ENCODE measurements at places on chromosomes 2 and 18.

DNA sequence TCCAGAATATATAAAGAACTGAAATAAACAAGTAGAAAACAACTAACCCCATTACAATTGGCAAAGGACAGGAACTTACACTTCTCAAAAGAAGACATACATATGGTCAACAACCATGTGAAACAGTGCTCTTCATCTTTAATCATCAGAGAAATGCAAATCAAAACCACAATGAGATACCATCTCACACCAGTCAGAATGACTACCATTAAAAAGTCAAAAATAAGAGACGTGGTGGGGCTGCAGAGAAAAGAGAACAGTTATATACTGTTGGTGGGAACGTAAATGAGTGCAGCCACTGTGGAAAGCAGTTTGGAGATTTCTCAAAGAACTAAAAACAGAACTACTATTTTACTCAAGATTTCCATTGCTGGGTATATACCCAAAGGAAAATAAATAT lies 1696.3 kb upstream of the TMEFF2 start:
- H3K27me3 ChIP-seq: no peaks in the 10 kb centered on the region
- DNase-seq: no peak
- no peaks in the 10 kb centered on the region for H3K36me3 ChIP-seq
- H3K4me1 ChIP-seq: no peaks in the 10 kb centered on the region
- H3K27ac ChIP-seq: no peak overlapping the region

GRCh38 chr2:165582863-165583506 lies 113.5 kb downstream of the CSRNP3 start:
- no peaks in the 10 kb centered on the region for H3K36me3 ChIP-seq
- no peak overlapping the region for H3K4me3 ChIP-seq
- peaks cover 47% of the 10 kb centered on the region for H3K4me1 ChIP-seq
- no peak for DNase-seq

GRCh38 chr2:28747714-28748113 lies 3.9 kb upstream of the PPP1CB start:
- no peak for DNase-seq
- no peak overlapping the region for H3K4me3 ChIP-seq
- no peak overlapping the region for H3K27ac ChIP-seq

- H3K36me3 ChIP-seq: no peaks in the 10 kb centered on the region
- no peaks in the 10 kb centered on the region for H3K27me3 ChIP-seq
- H3K27ac ChIP-seq: no peak overlapping the region
- peaks cover 23% of the 10 kb centered on the region for H3K4me1 ChIP-seq
These were observed 213.7 kb downstream of the TSN start for GRCh38 chr2:121969166-121969565.

GRCh38 chr2:35496022-35496421 lies 859.6 kb upstream of the CRIM1 start:
- H3K27me3 ChIP-seq: no peaks in the 10 kb centered on the region
- no peaks in the 10 kb centered on the region for H3K4me1 ChIP-seq
- no peak for DNase-seq
- no peak overlapping the region for H3K4me3 ChIP-seq
- no peaks in the 10 kb centered on the region for H3K36me3 ChIP-seq

GRCh38 chr2:105294046-105294445 lies 35.5 kb downstream of the TGFBRAP1 start:
- DNase-seq: no peak
- H3K4me1 ChIP-seq: no peaks in the 10 kb centered on the region
- H3K4me3 ChIP-seq: no peak overlapping the region
- H3K27ac ChIP-seq: no peak overlapping the region

- no peaks in the 10 kb centered on the region for H3K27me3 ChIP-seq
- DNase-seq: no peak
- no peak overlapping the region for H3K27ac ChIP-seq
These were observed 367.7 kb upstream of the NETO1 start for GRCh38 chr18:73235491-73235890.

- H3K36me3 ChIP-seq: peaks cover 37% of the 10 kb centered on the region
- H3K27me3 ChIP-seq: no peaks in the 10 kb centered on the region
- no peak overlapping the region for H3K27ac ChIP-seq
These were observed 40.3 kb upstream of the KCNJ13 start for GRCh38 chr2:232816657-232817056.

DNA sequence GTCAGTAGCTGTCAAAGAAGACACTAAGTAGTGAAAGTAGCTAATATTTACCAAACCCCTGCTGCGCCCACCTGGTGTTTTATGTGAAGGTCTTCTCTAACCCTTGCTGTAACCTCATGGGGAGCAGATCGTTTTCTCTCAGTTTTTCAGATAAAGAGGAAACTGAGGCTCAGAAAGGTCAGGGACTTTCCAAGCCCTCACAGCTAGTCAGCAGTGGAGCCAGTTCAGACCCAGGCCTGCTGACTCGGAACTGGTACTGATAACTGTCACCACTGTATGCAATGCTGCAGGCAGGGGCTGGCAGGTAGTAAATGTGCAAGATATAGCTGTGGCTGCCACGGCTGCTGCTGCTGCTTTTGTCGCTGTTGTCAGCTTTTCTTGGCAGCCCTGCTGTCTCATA lies 69.1 kb downstream of the LRRFIP1 start:
- no peaks in the 10 kb centered on the region for H3K27me3 ChIP-seq
- no peaks in the 10 kb centered on the region for H3K36me3 ChIP-seq
- no peak overlapping the region for H3K4me3 ChIP-seq
- H3K27ac ChIP-seq: no peak overlapping the region

GRCh38 chr2:207422380-207422779 lies 107.4 kb upstream of the CREB1 start:
- DNase-seq: no peak
- H3K4me3 ChIP-seq: no peak overlapping the region
- H3K27ac ChIP-seq: no peak overlapping the region
- no peaks in the 10 kb centered on the region for H3K36me3 ChIP-seq

DNA sequence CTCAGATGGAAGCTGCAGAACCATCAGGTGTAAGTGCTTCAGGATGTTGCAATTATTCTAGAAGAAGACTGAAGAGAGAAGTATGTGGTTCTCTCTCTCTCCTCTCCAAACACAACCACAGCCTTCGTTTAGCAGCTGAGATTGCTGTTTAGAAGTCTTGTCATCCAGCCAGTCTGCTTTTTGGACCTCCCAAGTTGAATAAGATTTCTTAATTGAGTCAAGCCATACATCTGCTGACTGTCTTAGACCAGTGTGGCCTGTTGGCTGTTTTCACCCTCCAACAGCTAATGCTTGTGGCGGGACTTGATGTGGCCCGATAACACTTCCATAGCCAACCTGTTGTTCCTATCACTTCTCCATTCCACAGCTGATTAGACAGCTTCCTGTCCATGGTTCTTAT lies 91.3 kb upstream of the TMEM17 start:
- DNase-seq: peak; percentile 39
- no peaks in the 10 kb centered on the region for H3K4me1 ChIP-seq
- no peaks in the 10 kb centered on the region for H3K36me3 ChIP-seq
- no peaks in the 10 kb centered on the region for H3K27me3 ChIP-seq
- no peak overlapping the region for H3K27ac ChIP-seq

- H3K27me3 ChIP-seq: no peaks in the 10 kb centered on the region
- no peak overlapping the region for H3K27ac ChIP-seq
- H3K36me3 ChIP-seq: no peaks in the 10 kb centered on the region
- H3K4me3 ChIP-seq: no peak overlapping the region
- H3K4me1 ChIP-seq: no peaks in the 10 kb centered on the region
- DNase-seq: no peak
These were observed 224.0 kb upstream of the TANK start for GRCh38 chr2:160936044-160936806.

GRCh38 chr18:37764541-37765288 lies 199.1 kb upstream of the CELF4 start:
- H3K27me3 ChIP-seq: no peaks in the 10 kb centered on the region
- H3K27ac ChIP-seq: no peak overlapping the region
- DNase-seq: no peak
- H3K36me3 ChIP-seq: no peaks in the 10 kb centered on the region

DNA sequence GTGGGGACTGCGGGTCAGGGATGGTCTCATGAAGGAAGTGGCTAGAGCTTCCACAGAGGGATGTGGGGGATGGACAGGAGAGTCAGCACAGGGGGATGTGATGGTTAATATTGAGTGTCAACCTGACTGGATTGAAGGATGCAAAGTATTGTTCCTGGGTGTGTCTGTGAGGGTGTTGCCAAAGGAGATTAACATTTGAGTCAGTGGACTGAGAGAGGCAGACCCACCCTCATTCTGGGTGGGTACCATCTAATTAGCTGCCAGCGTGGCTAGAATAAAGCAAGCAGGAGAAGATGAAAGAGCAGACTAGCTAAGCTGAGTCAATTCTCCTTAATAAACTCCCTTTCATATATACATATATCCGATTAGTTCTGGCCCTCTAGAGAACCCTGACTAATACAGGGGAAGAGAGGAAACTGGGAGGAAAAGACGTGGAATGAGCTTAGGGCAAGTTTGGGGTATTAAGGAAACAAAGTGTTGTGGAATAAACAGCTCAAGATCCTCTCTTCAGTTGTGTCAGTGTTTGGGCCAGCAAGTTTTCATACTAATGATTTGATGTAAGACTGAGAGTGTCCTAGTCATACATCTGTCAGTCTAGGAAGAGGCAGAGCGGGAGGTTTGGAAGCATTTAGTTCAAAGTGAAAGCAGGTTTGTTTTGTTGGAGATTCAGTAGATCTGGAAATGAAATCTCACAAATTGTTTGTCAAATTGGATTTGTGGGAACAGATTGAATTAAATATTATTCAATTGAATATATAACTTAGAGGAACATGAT lies 135.2 kb upstream of the NT5C1B start:
- H3K27ac ChIP-seq: no peak overlapping the region
- H3K36me3 ChIP-seq: no peaks in the 10 kb centered on the region

DNA sequence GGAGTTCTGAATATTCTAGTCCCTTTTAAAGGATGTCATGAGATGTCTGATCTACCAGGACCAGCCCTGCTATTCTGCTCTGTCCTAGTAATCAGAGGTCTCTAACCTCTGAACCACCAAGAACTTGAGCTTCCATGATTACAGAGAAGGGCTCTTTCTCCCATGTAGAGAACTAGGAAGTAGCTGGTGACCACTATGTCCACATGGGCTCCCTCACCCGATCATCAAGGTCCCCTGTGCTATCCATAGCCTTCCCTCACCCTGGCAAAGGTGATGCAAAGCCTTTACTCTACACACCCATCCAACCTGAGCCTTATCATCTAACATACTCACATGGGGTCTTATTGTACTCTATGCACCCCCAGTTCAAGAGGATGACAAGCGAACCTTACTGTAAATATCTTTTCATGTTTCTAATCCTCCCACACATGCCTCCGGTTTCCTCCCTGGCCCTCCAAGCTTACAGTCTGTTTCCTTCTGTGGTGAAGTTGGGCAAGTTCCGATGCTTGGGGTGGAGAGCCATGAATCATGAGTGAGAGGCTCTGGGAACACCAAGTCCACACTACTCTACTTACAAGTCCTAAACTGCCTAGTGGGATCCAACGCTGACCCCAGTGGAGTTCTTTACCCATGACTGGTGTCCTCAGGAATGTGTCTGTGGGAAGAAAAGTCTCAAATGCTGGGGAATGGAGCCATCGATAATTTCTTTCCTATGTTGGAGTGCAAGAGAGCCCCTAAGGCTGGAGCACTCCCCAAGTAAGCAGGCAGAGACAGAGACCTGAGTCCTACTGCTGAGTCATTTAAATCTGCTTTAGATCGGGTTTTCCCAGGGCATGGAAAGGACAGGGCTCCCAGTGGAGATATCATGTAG lies 73.3 kb upstream of the KLF7 start:
- peaks cover 6% of the 10 kb centered on the region for H3K4me1 ChIP-seq
- H3K27ac ChIP-seq: no peak overlapping the region
- H3K4me3 ChIP-seq: no peak overlapping the region
- no peaks in the 10 kb centered on the region for H3K27me3 ChIP-seq
- peaks cover 11% of the 10 kb centered on the region for H3K36me3 ChIP-seq

- H3K27ac ChIP-seq: no peak overlapping the region
- no peaks in the 10 kb centered on the region for H3K4me1 ChIP-seq
- H3K27me3 ChIP-seq: no peaks in the 10 kb centered on the region
- no peak for DNase-seq
These were observed 151.5 kb upstream of the DNMT3A start for GRCh38 chr2:25493207-25493606.

DNA sequence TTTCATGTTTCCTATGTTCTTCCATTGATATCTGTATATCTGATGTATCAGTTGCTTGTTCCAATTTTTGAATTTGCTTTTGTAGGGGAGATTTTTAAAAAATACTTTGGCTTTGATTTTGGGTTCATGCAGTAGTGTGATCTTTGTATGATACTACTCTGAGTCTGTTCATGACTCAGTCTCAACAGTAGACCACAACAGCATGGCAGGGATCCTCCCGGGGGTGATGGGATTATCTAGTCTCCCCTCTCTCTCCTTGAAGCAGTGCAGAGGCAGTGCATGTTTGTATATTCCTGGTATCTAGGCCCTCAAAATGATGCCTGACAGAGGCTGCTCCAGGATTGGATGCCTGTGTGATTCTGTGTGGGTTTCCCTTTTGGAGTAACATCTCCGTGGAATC lies 55.3 kb downstream of the G6PC2 start:
- no peak for DNase-seq
- no peaks in the 10 kb centered on the region for H3K27me3 ChIP-seq
- H3K27ac ChIP-seq: no peak overlapping the region
- no peaks in the 10 kb centered on the region for H3K36me3 ChIP-seq
- H3K4me1 ChIP-seq: no peaks in the 10 kb centered on the region

- peaks cover 21% of the 10 kb centered on the region for H3K36me3 ChIP-seq
- H3K27me3 ChIP-seq: no peaks in the 10 kb centered on the region
- DNase-seq: peak; percentile 91
These were observed 275.3 kb upstream of the CCDC68 start for GRCh38 chr18:55234366-55235093.

- H3K36me3 ChIP-seq: no peaks in the 10 kb centered on the region
- H3K27me3 ChIP-seq: no peaks in the 10 kb centered on the region
- DNase-seq: no peak
- no peak overlapping the region for H3K27ac ChIP-seq
- no peaks in the 10 kb centered on the region for H3K4me1 ChIP-seq
These were observed 42.0 kb downstream of the CTIF start for GRCh38 chr18:48580782-48581181.

GRCh38 chr2:215405722-215406581 lies 29.9 kb downstream of the FN1 start:
- H3K27ac ChIP-seq: no peak overlapping the region

- H3K4me3 ChIP-seq: no peak overlapping the region
- no peak overlapping the region for H3K27ac ChIP-seq
- no peak for DNase-seq
- no peaks in the 10 kb centered on the region for H3K36me3 ChIP-seq
These were observed 299.0 kb upstream of the FBXO11 start for GRCh38 chr2:48205137-48205798.

DNA sequence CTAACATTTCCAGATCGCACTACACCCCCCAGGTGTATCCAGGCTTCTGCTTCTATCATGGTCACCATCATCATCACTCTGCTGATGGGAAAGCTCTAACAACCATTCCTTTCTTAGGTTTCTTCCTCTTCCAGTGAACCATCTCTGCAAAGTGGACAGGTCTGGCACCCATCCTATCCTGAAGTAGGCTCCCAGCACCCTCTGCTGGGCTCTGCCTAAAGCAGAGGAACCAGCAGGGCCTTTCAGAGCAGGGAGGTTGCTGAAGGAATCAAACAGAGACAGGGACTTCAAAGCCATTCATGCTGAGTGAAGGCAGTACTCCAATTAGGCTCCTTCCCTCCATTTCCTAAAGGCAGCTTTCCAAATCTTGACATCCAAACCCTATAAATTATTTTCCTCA lies 27.2 kb upstream of the SATB2 start:
- H3K27ac ChIP-seq: no peak overlapping the region
- peak; percentile 61 for DNase-seq
- H3K4me3 ChIP-seq: no peak overlapping the region
- H3K4me1 ChIP-seq: no peaks in the 10 kb centered on the region
- H3K36me3 ChIP-seq: no peaks in the 10 kb centered on the region
